ENCODE measurements at places on chromosomes 7 and 10. TPM values are rescaled to one million over a fixed set of nuclear protein-coding genes. Genes with fewer than 3 reads are reported as not detected.

Gene PHKG1
- total RNA-seq: 15.3 TPM

Gene RNF32
- total RNA-seq: 0.38 TPM

Gene GSDME
- total RNA-seq: 7.5 TPM

DNA sequence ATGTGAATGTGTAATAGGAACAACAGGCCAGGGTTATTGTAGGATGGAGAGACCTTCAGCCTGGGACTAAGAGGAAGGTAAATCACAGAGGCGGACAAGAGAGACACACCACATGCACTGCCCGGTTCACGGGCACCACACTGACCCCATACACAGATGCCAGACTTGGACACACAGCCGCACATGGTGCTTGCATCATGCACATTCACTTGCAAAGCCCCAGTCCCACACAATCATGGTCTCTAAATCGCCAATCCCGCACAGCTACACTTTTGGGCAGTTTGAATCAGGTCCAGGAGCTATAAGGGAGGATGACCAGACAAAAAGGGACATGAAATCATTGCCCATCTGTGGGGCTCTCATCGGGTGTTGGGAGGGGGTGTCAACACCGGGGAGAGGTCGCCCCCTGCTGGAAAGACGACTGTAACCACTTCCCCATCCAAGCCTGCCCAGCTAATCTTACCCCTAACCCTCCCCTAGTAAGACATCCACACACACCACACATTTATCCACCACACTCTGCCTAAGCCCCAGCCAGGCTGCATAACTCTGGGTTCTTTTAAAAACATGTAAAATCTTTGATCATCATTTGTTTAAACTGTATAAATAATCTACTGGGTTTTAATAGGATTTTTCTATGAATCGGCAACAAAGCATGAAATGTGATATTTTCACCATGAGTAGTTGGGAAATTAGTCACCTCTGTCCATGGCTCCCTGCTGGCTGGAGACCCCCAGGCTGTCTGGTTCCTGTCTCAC, 40.5 kb upstream of the SLF2 start:
- no peak for DNase-seq

DNA sequence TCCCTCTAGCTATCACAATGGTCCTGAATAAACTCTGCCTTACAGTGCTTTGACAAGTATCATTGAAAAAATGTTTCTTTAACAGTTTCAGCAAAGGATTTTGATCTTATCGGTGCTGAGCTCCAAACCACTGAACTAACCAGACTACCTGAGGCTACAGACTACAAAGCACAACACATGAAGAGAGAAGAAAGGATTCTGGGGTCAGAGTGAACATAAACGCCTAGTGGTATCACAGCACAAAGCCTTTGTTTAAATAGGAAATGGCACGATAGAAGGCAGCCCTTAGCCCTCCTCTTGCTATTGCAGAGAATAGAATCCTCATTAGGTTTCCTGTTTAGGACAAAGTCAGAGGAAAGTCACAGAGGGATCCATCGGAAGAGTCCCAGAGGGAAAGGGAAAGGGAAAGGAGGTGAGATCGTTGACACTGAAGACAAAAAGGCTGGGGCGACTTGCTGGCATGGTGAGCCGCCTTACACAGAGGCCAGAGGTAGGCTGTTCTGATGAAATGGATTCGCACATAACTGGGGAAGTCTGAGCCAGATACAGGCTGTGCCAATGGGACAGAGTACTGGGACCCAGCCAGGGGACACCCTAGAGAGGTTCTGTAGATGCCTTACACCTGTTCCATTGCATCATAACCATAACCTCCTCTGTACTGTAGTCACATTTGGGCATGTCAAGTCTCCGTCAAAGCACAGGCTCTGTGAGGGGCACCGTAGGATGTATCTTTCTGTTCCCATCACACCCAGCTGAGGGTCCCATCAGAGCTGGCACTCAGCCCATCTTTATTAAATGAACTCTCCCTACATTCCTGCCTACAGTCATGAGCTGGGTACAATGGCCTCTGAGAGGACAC, 71.5 kb downstream of the XPNPEP1 start:
- no peak for DNase-seq

GRCh38 chr10:132355297-132355696, 23.3 kb downstream of the LRRC27 start:
- peak; percentile 33 for DNase-seq

DNA sequence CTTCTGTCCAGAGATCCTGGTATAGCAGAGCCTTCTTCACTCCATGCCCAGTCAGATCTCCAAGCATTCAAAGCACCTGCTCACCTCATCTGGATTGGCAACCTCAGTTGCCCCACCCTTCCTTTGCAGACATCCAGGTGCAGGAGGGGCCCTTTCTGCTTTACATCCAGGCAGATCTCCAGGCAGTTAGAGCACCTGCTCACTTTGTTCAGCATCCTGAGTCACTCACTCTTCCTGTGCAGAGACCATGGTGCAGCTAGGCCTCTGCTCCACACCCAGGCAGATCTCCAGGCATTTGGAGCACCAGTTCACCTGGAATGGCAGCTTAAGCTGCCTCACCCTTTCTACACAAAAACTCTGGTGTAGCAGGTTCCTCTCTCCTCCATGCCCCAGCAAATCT, 153.1 kb downstream of the CDK14 start:
- DNase-seq: no peak

DNA sequence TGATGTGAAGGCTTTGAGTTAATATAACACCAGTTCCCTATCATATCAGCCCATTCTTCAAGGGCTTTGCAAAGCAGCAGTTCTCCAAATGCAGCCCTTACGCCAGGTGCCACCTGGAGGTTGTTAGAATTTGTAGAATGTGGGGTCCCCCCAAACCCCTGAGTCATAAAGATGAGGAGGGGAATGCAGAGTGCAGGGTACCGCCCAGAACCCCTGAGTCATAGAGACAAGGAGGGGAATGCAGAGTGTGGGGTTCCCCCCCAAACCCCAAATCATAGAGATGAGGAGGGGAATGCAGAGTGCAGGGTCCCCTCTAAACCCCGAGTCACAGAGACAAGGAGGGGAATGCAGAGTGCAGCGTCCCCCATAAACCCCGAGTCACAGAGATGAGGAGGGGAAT, 605.8 kb downstream of the PTPRN2 start:
- DNase-seq: peak; percentile 17

DNA sequence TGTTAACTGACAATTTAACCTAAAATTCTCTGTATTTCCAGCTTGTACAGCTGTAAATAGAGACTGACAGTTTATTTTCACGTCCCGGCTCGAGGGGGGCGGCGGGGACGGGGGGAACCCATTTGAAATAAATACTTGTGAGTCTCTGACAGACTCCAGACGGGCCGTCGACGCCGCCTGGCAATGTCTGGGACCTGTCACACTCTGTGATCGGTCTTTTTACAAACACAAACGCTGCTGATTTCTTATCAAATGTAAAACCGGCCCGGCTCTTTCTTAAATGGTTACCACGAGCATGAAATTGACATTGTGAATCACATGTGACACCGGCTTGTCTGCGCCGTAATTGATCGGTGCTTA, 57.0 kb downstream of the UNCX start:
- no peak for DNase-seq
